GM12878 (cell line): ENCODE measurements at places on chromosomes 11 and 22.

DNA sequence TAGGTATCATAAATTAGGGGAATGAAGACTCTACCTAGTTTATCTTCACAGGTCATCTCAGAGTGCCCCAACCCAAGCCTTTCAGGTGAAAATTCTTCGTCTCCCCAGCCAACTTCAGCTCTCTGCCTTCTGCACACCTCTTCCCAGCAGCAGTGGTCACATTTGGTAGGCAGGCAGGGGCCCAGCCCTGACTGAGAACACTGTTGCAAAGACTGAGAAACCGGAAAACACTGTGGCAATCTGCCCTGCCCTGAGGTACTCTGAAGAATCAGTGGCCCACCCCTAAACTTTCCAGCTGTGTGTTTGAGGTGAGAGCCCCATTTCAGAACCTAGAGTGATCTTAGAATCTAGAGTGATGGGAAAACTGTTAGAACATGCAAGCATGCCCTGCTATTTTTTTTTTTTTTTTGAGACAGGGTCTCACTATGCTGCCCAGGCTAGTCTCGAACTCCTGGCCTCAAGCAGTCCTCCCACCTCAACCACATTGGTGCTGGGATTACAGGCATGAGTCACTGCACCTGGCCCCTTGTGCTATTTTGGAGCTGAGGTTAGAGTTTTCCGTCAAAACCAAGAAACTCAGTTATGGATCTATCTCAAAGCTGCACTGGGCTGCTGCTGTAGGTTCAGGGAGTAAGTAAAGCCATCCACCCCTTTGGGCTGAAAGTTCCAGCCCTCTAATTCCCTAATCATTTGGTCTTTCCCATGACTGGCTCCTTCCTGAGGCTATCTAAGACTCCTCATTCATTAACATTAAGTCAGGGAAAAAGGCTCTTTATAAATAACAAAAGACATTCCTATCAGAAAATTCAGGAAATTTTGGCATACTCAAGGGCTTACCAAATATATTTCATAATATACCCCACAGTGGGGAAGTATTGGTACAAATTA, 1.7 kb upstream of the LDHA start:
- DNase-seq = no peak

GRCh38 chr11:64750361-64751054, 6.6 kb upstream of the RASGRP2 start:
- DNase-seq = no peak

- no peak for DNase-seq
These were observed 116.0 kb upstream of the BID start for GRCh38 chr22:17890245-17890671.

GRCh38 chr11:25733777-25734176, 598.2 kb upstream of the ANO3 start:
- no peak for DNase-seq

- no peak for DNase-seq
These were observed 11.8 kb upstream of the TBCEL start for GRCh38 chr11:121012091-121012490.

DNA sequence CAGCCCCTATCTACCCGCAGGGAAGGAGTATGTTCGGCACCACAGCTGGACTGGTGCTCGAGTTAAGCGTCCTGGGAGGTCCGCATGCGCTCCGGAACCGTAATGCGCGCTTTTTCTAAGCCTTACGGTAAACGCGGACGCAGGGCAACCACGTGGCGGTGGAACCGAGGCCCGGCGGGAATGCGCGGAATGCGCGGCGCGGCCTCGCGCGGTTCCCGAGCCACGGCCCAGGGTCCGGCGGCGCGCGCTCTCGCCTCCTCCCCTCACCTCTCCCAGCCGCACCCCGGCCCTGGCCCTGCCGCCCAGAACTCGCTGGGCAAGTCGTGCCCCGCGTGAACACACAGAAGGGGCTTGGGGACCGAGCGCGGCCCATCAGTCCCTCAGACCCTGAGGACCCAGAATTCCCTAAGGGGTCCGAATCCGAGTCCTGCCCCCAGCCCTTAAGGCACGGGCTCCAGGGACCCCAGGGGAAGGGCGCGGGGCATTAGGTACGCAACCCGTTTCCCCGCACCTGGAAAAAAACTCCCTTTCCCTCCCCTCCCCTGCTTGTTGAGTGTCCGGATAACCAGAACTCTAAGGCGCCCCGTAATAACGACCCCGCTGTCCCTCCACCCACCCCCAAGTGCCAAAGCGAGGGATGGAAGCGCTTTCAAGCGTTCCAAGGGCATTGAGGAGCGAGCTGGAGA, 4.3 kb upstream of the CCND1 start:
- DNase-seq = no peak

GRCh38 chr11:96008161-96008720, 84.3 kb upstream of the MTMR2 start:
- no peak for DNase-seq

DNA sequence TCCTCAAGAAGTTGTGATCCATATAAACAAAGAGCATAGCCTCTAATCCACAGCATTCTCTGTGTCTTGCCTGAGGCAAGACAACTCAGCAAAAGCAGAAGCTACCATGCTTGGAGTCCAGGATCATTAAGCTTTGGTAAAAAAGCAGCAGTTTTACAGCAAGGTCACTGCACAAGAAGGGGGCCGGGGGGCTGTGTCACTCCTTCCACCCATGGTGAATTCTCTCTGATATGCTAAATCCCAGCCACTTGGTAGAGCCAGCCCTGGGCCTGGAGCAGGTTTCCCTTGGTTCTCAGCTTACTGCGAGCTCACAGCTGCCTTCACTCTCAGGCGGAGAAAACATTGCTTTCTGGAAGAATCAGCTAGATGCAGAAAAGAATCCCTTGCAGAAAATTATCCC, 144.7 kb downstream of the TENM4 start:
- no peak for DNase-seq

GRCh38 chr11:111230122-111230465, 15.4 kb upstream of the POU2AF2 start:
- no peak for DNase-seq

DNA sequence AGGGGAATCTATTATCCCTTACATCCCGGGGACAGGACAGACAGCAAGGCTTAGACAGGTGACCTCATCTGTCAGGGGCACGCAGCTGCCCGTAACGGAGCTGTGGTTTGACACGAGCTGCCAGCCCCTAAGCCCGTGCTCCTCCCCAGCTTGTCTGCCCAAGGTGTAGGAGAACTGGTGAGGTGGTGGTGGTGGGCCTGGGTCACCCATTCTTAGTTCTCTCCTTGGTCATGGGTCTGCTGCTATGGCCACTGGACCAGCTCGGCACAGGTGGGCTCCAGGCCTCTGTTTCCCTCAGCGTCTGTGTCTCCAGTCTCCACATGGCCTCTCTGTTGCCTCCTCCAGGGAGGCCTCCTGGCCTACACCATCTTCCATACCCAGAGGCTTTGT, 5.4 kb downstream of the PARVG start:
- DNase-seq = no peak

DNA sequence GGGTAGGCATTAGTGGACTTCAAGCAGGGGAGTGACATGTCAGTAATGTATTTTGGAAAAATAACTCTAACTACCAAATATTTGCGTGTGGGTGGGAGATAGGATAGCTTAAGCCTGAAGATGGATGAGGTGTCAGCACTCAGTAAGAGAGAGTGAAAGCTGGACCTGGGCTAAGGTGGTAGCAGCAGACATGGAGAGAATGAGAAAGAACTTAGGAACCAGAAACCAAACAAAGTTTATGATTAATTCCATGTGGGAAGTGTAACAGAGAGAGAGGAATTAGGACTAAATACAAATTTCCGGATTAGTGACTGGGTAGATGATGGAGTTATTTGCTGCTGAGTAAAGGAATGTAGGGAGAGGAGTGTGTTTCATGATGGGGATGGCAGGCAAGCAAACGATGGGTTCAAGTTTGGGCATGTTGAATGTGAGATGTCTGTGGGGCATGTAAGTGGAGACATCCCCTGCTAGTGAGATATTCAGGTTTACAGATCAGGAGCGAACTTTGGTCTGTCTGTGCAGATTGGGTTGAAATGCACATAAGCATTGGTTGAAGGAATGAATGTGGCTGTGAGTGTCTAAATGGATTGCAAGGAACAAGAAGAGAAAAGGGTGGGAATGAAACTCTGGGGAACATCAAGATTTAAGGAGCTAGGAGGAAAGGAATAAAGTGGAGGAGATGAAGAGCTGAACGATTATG, 185.6 kb upstream of the MTMR2 start:
- no peak for DNase-seq

GRCh38 chr22:45834795-45835194, 142.2 kb downstream of the WNT7B start:
- no peak for DNase-seq

DNA sequence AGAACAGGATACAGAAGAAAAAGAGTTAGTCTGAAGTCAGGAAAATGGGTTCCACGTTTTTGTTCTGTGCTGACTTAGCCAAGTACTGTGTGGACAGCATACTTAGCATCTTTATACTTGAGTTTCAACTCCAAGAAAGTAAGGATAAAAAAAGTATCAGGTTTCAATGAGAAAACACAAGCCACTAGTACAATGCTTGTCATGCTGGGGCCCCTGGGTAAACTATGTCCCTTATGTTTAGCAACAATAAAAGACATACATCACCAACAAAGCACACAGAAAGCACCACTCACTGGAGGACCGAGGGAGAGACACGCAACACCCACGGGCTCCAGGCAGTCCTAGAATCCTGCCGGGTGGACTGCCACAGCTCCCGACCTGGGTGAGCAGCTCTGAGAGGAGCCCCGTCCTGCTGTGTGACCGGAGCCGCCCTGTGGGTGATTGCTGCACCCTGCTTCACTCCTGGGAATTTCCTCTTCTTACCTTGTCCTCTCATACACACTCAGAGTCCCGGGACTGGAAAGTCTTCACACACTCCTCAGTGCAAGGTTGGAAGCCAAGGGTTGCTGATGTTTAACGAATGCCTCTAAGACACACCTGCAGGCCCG, 890.5 kb downstream of the BRD1 start:
- DNase-seq = no peak

DNA sequence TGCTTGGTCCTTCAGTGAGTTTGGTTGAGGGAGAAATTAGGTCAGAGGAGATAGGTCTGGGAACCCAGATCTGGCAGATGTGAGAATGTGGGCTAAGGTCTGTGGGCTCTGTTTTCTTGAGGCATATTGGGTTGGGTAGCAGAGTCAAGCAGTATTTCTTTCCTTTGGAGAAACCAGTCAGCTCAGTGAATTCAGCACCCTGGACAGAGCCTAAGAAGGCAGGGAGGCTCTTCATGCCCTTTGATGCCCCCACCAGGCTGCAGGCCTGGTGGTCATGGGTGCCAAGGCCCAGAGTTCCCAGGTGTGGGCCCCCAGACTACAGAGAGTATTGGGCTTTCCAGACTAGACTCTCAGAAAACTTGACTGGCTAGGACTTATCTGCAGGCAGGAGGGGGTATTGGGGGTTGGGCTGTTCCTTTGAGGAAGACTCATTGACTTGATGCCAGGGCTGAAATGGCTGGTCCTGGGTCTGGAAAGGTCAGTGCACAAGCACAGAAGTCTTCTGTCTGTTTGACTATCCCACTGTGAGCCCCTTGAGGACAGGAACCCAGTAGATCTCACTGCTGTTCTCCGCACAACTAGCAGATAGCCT, 45.3 kb upstream of the NECTIN1 start:
- no peak for DNase-seq

GRCh38 chr11:86138958-86139357, 70.1 kb upstream of the PICALM start:
- peak; percentile 84 for DNase-seq

DNA sequence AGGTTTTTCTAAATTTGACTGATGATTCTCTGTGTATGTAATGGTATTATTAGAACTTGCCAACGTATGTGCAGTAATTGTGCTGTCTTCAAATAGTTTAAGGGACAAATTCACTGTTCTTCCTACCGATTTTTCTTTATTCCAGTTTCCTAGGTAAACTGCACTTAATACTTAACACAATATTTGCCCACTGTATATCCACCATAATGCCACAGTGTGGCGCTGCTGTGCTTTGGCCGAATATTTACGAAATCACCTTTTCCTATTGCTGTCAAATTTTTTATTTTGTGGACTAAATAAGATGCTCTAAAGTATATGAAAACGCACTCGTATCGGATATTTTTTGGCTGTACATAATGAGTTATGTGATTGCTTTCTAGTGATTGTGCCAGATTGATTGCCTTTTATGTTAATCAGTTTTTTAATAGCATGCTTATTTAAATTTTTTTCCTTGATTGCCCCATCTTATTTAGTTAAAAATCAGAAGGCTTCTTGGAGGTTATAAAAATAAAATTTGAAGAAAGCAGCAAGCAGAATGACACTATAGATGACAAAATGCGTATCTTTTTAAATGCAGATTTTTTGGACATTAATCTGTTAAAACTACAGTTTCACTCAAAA, 10.5 kb downstream of the AASDHPPT start:
- no peak for DNase-seq

DNA sequence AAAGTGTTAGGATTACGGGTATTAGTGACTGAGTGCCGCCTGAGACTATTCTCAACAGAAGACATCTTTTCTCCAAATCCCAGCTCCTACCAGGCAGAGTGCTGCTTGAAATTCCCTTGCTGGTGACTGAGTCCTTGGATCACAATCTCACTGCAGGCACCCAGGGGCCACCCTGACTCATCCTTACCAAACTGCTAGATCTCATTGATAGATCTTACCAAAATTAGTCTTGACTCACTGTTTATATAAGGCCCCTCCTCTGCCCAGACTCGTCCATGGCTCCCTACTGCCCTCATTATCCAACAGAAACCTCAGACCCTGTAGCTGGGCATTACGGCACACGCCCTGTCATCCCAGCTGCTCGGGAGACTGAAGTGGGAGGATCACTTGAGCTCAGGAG, 14.7 kb downstream of the TBC1D10A start:
- no peak for DNase-seq

DNA sequence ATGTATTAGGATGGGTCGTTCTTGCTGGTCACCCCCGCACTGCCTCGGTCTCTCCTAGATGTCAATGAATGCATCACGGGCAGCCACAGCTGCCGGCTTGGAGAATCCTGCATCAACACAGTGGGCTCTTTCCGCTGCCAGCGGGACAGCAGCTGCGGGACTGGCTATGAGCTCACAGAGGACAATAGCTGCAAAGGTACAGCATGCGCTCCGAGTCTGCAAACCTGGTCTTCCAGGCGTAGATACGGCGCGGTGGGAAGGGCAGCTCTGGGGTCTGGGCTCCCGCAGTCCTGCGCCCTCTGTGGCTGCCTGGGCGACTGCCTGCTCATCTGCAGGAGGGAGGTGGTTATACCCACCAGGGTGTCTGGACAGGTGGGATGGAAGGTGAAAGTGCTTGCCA, 31.0 kb downstream of the FBLN1 start:
- no peak for DNase-seq

DNA sequence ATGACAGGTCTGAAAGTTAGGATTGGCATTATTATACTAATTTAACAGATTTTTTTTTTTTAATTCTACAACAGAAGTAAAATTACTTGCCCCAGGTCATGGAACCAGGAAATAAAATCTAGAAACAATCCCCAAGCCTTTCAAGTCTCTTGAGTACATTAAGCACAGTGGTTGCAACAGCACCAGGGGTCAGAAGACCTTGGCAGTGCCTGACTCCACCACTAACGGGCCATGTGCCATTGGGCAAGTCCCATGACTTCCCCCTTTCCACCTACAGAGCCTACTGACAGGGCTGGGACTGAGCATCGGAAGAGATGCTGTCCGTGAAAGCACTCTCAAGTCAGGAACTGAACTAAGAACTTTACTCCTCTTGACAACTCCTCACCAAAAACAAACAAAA, 98.6 kb upstream of the AKIP1 start:
- DNase-seq = no peak
